ENCODE measurements at places on chromosomes 13 and 19. TPM values are rescaled to one million over a fixed set of nuclear protein-coding genes. Genes with fewer than 3 reads are reported as not detected.

- no peak for DNase-seq
Measured at GRCh38 chr19:33551676-33552075, 30.1 kb upstream of the PEPD start.

DNA sequence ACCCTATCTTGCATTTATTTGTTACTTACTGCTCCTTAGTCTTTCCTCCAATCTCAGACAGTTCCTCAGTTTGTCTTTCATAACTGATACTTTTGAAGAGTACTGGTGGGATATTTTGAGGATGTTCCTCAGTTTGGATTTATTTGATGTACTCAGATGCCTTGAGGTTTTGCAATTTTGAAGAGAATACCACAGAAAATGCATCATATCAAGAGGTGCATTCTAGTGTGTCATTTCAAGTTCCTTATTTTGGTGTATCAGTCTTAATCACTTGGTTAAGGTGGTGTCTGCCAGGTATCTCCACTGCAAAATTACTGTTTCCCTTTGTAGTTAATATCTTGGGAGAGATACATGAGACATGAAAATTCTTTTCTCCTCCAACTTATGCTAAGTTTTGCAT lies 75.1 kb downstream of the URI1 start:
- DNase-seq, result no peak

- DNase-seq, result peak; percentile 53
Measured at GRCh38 chr19:54188215-54188871, 1.0 kb downstream of the MBOAT7 start.

GRCh38 chr13:73335210-73335609 lies 276.4 kb downstream of the KLF5 start:
- DNase-seq, result no peak

DNA sequence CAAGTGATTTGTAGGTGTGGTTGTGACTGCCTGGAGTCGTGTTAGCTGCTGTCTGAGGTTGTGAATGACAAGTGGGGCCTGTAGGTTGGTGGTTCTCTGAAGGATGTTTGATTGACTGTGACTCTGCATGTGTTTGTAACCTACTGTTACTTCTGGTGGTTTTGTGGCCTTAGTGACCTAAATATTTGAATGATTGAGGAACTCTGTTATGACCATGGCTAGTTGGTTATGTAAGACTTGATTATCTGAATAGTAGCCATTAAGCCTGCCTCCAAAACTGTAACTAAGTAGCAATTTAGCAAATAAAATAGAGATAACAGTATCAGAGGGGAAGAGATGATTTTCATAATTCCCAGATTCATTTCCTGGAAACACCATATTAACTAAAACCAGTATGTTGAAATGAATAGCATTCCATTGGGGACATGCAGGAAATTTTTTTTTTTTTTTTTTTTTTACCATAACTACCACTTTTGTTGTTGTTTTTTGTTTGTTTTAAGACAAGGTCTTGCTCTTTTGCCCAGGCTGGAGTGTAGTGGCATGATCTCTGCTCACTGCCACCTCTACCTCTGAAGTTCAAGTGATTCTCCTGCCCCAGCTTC lies 865 bp downstream of the ZNF382 start:
- no peak for DNase-seq

- no peak for DNase-seq
Measured at GRCh38 chr13:47628666-47629065, 372.4 kb downstream of the SUCLA2 start.

GRCh38 chr19:42846597-42846996 lies 32.9 kb downstream of the PSG1 start:
- no peak for DNase-seq

- DNase-seq, result no peak
Measured at GRCh38 chr13:90397503-90397902, 950.0 kb upstream of the MIR17HG start.

DNA sequence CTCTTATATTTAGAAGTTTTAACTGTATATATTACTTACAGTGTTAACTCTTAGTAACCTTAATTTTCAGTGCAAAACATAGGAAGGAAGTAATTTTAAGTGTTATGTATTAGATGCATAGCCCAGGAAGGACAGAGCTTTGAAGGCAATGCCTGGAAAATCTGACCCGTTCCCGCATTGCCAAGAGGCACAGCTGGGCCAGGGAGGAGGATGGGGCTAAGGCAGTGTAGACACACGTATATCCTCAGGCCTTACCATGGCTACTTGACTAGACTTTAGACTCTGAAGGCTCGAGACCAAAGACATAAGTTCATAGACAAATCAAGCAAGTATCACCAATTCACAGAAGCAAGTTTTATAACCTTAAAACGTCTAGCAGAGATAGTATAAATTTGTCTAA lies 1944.2 kb downstream of the OLFM4 start:
- DNase-seq, result no peak

GRCh38 chr19:12224676-12225075 lies 61.8 kb downstream of the ZNF136 start:
- no peak for DNase-seq

- DNase-seq, result peak; percentile 56
Measured at GRCh38 chr13:99989276-99990125, 7.9 kb downstream of the ZIC2 start.

DNA sequence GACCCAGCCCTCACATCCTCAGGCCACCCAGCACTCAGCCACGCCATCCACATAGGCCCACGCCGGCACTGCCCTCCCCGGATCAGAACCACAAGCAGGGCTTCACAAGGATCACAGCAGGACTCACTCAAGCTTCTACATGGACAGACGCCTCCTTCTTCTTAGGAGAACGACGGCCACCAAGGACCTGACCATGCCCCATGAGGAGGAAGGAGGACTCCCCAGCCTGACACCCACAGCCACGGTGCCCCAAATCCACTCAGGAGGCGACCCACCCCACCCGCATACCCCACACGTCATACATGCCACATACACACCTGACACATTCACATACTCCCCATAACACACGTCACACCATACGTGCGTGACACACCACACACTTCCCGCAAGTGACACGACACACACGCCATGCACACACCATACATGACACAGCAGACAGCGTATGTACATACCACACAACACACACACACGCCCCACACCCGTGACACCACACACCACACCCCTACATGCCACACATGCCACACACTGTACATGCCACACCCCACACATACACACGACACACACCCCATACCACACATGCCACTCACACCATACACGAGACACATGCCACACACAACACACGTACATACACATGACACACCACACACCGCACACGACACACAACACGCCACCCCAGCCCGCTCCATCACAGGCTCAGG lies 50.4 kb downstream of the MLLT1 start:
- DNase-seq, result no peak

- peak; percentile 79 for DNase-seq
Measured at GRCh38 chr13:66835040-66835628, 395.0 kb downstream of the PCDH9 start.

- no peak for DNase-seq
Measured at GRCh38 chr13:46575301-46575771, 22.4 kb downstream of the LRCH1 start.

- DNase-seq, result no peak
Measured at GRCh38 chr13:88257706-88258105, 586.5 kb downstream of the SLITRK5 start.

GRCh38 chr13:29543230-29544215 lies 52.0 kb downstream of the SLC7A1 start:
- DNase-seq, result no peak

GRCh38 chr13:24112791-24113190 lies 47.7 kb upstream of the SPATA13 start:
- no peak for DNase-seq

The SERPINE3 gene
- 0.47 TPM for total RNA-seq

The FCAR gene
- total RNA-seq, result not detected

The SCAF1 gene
- total RNA-seq, result 27.5 TPM

The TRPC4 gene
- 17.7 TPM for total RNA-seq

The NUMBL gene
- 6.4 TPM for total RNA-seq

The POU2F2 gene
- 0.69 TPM for total RNA-seq

The TSSK6 gene
- 4.6 TPM for total RNA-seq

The ZIC2 gene
- 52.4 TPM for total RNA-seq

The TNNT1 gene
- 121 TPM for total RNA-seq
